Tibial nerve (tissue), 4 donors: ENCODE measurements at places on chromosomes 5 and 9.

DNA sequence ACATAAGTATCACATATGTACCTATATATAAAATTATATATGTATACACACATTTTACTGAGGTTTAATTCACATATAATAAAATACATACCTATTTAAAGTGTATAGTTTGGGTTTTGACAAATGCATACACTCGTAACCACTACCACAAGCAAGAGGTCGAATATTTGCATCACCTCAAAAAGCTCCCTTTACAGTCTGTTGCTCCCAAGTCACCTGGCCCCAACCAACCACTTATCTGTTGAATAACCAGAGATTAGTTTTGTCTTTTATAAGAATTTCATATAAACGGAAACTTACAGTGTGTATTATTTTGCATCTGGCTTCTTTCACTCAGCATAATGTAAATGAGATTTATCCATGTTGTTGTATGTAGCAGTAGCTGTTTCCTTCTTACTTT, 218.9 kb downstream of the MAT2B start:
- no peak for DNase-seq

GRCh38 chr9:38119560-38120236, 50.7 kb upstream of the SHB start:
- no peak for DNase-seq

- DNase-seq: no peak
Measured at GRCh38 chr5:27396998-27397397, 358.6 kb upstream of the CDH9 start.

DNA sequence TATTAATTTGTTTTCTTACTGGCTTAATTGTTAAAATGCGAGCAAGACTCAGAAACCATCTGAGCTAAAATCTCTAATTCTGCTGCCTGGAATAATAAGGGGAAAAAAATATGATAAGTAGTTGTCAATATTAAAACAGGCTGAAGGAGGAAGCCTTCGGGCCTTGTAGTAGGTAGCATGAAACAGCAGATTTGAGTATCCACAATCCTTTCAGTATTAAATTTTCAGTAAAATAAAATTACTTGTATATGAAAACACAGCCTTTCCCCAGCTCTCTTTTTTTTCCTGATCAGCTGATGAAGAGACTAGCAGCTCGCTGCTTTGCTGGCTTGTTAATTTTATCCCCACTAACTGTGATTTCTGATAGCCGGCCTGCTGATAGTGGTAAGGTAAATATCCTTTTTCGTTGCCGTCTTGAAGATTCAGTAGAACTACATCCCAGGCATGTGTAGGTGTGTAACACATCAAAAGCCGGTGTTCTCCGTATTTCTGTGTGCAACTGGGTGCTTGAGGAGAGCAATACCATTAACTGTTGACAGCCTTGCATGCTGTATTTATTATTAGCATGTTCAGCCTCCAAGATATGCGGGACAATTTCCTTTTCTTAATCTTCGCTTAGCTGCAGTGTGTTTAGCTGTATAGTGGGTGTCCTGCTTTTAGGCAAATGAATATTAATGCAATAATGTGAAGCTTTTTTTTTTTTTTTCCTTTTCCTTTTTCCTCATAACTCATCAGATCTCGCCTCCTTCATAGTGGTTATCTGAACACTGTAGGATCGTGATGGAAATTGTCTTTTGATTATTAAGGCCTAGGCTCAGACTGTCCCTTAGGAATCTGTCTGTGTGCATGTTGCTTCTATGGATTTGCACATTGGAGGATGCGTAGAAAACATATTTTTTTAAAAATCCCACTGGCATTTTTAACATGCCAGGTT, 144.6 kb downstream of the SMARCA2 start:
- no peak for DNase-seq

DNA sequence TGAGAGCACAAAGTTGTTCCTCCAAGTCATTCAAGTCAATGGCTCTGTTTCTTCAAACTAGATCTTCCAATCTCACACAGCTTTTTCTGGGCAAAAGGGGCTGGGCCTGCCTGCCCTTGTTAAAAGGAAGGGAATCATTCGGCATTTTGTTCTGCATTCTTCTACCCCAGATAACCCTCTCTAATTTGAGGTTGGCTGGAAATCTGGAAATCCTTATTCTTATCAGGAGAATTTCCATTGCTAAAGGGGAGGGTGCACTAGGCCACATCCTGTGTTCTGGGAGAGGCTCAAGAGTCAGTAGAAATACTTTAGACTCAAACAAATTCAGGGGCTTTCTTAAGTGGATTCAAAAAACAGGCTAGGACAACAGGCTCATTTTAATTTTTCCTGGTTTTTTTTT, 384.7 kb upstream of the ZNF462 start:
- no peak for DNase-seq

- no peak for DNase-seq
Measured at GRCh38 chr5:5317976-5318375, 104.5 kb upstream of the ICE1 start.

DNA sequence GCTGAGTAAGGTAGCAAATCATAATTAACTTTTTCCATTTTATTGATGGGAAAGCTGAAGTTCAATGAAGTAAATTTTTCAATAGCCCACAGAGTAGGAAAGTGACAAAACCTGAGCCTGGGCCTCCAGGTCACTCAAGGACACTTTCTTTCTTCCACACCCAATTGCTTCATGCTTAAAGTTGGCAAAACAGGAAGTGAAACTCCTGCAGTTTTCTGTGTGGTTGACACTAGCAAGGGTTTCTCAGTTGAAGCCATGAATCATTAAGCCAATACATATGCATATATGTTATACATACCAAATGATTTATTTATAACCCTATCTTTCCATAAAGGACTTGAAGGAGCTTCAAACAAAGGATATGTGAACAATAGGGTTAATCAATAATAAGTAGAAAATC, 13.9 kb downstream of the TLR4 start:
- DNase-seq: no peak

DNA sequence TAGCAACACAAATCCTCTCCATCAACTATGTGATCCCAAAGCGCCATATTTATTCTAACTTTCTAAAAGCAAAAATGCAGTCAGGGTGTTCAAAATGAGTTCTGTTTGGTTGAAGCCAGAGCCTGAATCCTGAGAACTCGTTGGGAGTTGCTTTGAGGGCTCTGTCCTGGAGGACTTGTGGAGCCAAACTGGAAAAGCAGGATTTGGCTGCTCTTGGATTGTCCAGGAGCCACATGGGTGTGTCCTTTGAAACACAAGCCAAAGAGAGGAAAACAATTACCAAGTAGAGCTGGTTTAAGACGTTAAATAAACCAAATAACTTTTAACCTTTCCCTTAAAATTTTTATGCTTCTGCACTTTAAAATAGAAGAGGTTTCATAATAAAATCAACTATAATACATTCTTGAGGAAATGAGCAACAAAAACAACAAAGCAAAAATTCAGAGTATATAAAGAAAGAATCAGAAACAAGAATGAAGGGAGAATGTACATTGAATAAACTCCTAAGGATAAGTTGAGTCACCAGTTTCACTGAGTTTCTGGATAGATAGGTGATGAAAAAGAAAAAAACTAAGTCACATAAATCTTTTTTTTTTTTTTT, 13.5 kb downstream of the C5orf46 start:
- DNase-seq: no peak

GRCh38 chr9:129394061-129394885, 216.2 kb upstream of the IER5L start:
- no peak for DNase-seq

DNA sequence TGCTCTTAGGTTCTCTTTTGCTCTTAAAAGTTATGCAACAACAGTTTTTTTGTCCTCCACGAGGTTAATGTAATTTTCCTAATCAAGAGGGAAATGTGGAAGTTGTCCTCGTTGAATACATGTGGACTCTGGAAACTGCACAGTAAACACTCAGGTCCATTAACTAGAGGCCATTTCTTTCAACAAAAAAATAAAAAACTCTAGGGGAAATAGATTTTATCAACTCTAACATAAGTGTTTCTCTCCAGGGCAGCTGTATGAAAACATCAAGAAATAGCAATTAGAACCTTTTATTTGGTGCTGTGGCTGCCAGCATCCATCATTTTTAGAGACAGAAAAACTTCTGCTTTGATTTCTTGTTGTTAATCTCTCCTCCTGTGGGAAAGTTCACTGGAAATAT, 288.6 kb downstream of the ICE1 start:
- no peak for DNase-seq

DNA sequence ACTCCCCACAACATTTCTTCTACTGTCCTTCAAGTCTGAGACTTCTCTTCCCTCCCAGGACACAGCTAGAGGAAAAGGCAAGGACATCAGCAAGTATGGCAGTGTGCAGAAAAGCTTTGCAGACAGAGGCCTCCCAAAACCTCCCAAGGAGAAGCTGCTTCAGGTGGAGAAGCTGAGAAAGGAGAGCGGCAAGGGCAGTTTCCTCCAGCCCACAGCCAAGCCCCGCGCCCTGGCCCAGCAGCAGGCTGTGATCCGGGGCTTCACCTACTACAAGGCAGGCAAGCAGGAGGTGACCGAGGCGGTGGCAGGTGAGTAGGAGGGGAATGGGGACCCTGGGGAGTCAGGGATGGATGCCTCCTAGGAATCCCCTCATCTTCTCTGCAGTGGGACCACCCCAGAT, 24.4 kb downstream of the OLFML2A start:
- DNase-seq: no peak

DNA sequence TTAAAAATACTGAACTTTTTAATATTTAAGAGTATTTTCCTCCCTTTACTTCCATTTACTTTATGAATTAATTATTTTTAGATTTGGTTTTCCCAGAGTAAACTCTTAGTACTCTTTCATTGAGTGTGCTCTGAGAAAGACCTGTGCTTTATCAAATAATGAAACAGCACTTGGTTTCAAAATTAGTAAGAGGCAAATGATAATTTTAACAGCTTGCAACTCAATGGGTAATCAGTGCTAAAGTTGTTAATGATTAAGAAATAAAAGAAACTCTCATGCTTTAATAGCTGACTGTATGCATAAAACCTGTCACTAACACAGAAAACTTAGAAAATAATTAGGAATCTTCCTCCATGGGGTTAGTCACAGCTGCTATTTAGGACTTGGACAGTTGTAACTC, 244.4 kb downstream of the RFX3 start:
- no peak for DNase-seq
